ENCODE measurements at places on chromosomes 2 and 18. TPM values are rescaled to one million over a fixed set of nuclear protein-coding genes. Genes with fewer than 3 reads are reported as not detected.

DNA sequence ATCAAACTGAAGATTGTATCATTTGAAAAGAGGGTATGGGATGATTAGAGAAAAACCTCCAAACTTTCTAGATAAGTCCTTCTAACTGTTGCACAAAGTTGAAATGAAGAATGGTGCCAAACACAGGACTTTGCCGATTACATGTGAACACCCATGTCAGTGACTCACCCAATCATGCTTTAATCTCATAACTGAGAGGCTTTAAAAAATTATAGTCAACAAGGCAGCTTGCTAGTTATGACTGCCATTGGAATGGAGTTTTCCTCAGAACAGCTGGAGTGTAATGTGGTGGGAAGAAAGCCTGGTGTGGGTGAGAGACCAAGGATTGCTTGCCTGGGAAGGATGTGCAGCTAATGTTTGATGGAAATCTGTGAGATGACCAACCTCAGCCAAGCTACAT lies 98.2 kb upstream of the ALPP start:
- no peak for DNase-seq

- no peak for DNase-seq
Observed at GRCh38 chr18:46322411-46322891, 218.3 kb downstream of the HAUS1 start.

DNA sequence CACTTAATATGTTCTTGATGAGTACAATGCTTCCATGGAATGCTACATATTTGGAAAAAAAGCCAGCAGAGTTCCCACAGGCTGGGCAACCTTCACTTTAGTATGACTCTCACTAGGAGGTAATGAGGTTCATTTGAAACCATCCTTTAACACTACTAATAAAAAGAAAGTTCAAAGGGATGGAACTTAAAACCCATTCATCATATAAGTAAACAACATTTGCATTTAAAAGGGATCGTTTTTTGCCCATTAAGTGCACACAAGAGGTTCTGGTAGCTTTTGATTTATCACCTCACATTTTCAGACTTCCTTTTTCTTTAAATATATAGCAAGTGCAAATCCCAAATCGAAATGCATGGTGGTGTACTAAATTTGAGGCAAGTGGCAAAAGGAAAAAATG lies 270.8 kb upstream of the DCC start:
- no peak for DNase-seq

DNA sequence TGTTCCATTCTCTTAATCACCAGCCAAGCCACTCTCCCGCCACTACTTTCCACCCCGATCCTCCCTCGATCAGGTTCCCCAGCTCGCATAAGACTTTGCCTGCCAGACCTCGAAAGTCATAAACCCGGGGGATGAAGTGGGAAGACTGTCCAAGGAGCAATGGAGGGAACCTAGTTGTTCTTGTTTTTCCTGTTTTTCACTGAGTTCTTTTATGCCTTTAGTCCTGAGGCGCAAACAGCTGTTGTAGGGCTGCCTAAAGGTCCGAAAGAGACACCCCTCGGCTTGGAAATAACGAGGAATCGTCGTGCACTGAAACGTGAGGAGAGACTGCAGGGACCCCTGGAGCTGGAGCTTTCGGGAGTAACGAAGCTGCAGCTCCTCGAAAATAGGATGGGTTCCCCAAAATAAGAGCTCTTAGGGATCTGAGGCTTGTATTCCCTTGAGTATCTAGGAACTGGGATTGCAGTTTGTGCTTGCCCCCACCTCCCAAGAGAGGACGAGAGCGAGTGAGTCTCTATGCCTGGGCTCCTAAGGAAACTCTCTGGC lies 1.7 kb upstream of the HOXD12 start:
- DNase-seq, result no peak

GRCh38 chr2:10839813-10840212 lies 27.2 kb upstream of the PDIA6 start:
- DNase-seq, result no peak

- DNase-seq, result peak; percentile 8
Observed at GRCh38 chr2:45610281-45611019, 617 bp downstream of the SRBD1 start.

DNA sequence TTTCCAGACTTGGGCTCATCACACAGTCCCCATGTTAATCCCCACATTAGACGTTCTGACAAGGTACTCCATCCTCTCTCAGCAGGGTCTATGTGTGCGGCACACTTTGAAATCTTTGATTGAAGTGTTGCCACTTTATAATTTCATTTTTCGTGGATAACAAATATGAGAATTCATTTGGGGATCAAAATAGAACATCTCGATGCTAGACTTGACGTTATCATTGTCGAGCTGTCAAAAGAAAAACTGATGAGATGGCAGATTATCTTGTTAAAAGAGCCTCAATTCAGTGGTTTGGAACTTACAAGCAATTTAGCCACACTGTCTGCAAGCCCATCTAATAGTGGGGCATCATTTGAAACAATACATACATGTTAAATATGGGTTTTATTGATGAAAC lies 91.2 kb upstream of the SULT1C3 start:
- DNase-seq, result no peak

IWS1 gene
- 43.2 TPM for total RNA-seq

GKN2 gene
- total RNA-seq, result 9.7 TPM

Data from thoracic aorta (tissue), 2 donors.